Fibroblast of the aortic adventitia (primary cell): ENCODE measurements at places on chromosomes 4 and X.
A peak's percentile ranks its signal among the peaks of the same experiment; 100 is the strongest.

DNA sequence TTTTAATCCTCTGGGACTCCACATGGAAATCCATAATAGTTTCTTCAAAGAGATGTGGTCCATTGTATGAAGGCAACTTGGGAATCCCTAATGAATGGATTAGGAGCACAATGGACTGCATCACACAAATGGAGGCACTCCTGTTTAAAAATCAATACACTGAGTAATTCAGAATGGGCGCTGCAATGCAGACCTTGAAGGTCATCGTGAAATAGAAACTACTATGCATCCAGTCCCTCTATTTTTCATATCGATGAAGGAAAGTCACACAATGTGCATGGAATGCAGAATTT lies 98.8 kb upstream of the EGFL6 start:
- DNase-seq, result no peak

DNA sequence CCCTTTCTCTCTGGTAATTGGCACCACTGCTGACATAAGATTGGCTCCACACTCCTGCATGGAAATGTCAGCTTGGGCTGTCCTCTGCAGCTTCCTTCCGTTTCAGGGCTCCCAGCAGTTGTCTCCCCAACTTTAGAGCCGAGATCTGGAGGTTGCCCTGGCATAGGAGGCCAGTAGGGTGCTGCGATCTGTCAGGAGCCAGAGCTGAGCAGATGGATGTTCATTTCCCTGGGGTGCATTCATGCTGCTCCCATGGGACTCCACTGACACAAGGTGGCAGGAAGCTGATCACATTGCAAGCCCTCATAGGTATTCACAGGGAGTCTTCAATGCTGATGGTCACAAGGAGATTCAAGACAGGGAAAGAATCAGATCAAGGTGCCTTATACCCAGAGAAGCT lies 116.6 kb upstream of the RAI2 start:
- no peak for DNase-seq

- DNase-seq, result no peak
These were observed 143.8 kb downstream of the GPAT3 start for GRCh38 chr4:83679692-83680091.

DNA sequence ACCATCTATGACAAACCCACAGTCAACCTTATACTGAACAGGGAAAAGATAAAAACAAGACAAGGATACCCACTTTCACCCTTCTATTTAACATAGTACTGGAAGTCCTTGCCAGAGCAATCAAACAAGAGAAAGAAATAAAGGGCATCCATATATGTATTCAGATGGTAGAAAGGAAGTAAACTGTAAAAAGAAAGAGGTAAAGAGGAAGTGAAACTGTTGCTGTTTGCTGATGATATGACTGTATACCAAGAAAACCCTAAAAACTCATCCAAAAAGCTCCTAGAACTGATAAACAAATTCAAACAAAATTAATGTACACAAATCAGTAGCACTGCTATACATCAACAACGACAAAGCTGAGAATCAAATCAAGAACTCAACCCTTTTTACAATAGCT lies 538.7 kb upstream of the PABPC4L start:
- DNase-seq, result no peak

GRCh38 chr4:173192375-173193162 lies 24.0 kb downstream of the GALNT7 start:
- DNase-seq, result no peak

GRCh38 chr4:85302756-85303155 lies 172.2 kb upstream of the ARHGAP24 start:
- DNase-seq, result no peak

DNA sequence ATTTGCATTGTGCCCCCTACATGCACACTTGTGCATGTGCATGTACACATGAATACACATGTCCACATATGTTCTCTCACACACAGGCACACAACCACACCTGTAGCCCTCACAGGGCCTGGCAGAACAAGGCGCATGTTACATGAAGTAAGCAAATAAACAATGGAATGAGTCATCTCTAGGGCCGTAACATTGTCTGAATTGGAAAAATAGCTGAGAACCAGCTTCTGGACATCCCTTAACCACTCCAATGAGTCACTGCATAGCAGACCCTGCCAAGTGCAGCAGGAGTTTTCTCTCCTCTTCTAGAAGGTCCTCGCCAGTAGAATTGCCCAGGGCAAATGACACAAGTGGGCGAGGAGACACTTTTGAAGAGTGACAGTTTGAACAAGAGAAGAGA lies 66.1 kb downstream of the MAGEA10 start:
- DNase-seq, result peak; percentile 81

DNA sequence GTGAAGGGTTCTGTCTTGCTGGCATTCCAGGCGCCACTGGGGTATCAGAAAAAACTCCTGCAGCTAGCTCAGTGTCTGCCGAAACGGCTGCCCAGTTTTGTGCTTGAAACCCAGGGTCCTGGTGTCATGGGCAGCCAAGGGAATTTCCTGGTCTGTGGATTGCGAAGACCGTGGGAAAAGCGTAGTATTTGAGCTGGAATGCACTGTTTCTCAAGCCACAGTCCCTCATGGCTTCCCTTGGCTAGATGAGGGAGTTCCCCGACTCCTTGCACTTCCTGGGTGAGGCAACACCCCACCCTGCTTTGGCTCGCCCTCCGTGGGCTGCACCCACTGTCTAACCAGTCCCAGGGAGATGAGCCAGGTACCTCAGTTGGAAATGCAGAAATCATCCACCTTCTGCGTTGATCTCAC lies 40.1 kb downstream of the NOP14 start:
- peak; percentile 39 for DNase-seq

- DNase-seq, result peak; percentile 90
These were observed 13.7 kb downstream of the ADH6 start for GRCh38 chr4:99205153-99205979.

DNA sequence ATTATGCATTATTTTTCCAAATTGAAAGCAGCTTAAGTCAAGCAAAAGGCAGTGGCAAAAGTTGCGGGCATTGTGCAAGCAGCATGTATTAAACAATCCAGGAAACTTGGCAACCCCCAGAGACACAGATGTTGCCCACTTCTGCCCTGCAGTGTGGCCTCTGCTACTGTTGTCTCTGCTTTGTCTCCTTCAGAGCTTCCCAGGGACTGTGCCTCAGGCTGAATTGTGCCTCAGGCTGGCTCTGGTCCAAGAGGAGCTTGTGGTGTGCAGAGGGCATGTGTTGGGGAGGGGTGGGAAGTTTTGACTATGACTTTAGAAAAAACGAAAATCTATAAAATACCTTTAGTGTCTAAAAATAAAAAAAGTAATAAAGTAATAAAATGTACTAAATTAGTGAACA lies 201.4 kb downstream of the CCSER1 start:
- peak; percentile 42 for DNase-seq

DNA sequence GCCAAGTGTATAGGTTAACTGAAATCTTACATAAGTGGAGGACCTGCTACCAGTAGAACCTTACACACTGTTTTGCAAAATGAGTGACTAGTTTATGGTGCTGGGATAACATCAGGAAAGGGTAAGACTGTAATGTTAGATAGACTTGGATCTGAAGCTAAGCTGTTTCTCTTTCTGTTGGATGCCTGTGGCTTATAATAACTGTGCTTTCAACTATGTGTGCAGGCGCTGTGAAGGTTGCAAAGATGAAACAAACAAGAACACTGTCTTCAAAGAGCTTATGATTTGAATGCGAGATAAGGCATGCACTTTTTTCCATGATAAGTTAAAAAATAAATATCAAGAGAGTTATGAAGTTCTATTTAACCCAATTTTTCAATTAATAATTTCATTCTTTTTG lies 34.5 kb upstream of the LCORL start:
- DNase-seq, result no peak

- DNase-seq, result no peak
These were observed 209.6 kb upstream of the MAGEB2 start for GRCh38 chrX:30005813-30006212.

DNA sequence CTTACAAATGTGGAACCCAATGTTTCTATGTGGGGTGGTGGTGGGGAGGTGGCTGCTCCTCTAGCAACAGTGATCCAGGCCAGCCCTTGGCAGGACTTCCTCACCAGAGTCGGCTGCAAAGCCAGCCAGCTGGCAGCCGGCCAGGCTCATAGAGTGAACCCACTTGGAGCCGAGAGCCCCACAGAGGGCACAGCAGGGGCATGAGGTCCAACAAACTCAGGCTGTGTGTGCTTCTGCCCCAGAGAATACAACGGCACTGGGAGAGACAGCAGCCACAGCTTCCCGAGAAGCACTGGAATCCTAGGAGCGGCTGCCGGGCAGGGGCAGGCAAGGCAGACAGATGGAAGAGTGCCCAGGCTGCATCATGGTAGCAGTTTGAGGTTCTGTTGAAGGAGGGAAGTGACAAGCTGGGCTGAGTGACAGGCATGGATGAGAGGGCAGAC lies 23.5 kb upstream of the SOWAHD start:
- no peak for DNase-seq

- peak; percentile 82 for DNase-seq
These were observed 531 bp downstream of the CAMK2D start for GRCh38 chr4:113760795-113761619.

GRCh38 chr4:133270021-133270570 lies 121.0 kb downstream of the PCDH10 start:
- DNase-seq, result peak; percentile 0

DNA sequence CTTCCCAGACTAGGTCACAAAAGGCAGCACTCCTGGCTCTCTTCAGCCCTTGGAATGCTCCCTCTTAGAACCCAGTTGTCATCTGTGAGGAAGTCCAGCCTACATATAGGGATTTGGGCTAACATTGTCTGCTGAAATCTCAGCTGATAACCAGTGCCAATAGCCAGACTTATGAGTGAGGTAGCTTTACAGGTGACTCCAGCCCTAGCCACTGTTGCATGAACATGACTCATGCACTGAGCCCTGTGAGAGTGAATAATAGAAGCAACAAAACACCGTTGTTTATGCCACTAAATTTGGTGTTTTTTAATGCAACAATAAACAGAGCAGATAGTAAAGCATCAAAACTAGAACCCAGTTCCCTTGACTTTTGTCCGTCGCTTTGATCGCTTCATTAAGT lies 433.2 kb downstream of the STIM2 start:
- DNase-seq, result no peak

- no peak for DNase-seq
These were observed 89.1 kb downstream of the MID1IP1 start for GRCh38 chrX:38890326-38890725.

- no peak for DNase-seq
These were observed 18.6 kb upstream of the SH3TC1 start for GRCh38 chr4:8180310-8181093.

DNA sequence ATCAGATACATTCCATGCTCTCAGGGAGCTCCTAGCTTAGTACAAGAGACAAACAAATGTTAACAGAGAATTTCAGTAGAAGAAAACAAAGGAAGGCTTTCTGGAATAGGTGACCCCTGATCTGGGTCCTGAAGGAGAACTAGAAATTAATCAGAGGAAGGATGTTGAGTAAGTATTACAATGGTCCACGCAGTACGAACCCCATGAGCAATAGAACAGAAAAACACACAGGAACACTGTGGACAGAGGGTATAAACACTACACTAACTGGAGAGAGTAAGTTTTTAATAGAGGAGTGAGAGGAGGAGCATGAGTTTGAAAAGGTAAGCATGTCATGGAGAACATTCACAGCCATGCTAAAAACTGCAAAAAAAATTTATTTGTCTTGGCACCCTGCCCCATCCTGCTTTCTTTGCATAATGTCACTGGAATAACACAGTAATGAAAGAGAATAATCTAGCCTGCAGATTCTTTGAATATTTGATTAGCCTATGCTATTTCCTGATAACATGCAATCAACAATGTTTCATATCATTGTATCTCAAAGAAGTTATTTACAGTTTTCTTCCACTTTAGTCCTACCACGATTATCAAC lies 140.3 kb upstream of the ZXDB start:
- DNase-seq, result no peak

DNA sequence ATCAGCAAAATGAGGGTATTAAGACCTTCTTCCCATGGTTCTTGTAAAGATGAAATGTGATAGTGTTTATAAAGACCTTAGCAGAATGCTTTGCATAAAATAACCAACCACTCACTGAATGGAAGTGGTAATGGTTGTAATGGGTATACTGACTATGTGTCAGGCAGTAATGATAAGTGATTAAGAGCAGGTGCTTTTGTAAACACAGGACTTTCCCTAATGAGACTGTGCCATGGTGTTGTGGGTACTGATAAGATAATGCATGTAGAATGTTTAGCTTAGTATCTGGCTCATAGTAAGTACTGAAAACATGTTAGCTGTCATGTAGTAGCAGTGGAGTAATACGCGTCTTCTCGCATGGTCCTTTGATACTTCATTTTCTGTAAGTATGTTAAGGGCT lies 6.9 kb downstream of the LSM6 start:
- no peak for DNase-seq

GRCh38 chr4:156545003-156545785 lies 426.4 kb downstream of the PDGFC start:
- DNase-seq, result peak; percentile 84

- DNase-seq, result no peak
These were observed 12.7 kb upstream of the HHIP start for GRCh38 chr4:144633215-144633614.

- DNase-seq, result no peak
These were observed 142.6 kb upstream of the LEF1 start for GRCh38 chr4:108311313-108311712.

DNA sequence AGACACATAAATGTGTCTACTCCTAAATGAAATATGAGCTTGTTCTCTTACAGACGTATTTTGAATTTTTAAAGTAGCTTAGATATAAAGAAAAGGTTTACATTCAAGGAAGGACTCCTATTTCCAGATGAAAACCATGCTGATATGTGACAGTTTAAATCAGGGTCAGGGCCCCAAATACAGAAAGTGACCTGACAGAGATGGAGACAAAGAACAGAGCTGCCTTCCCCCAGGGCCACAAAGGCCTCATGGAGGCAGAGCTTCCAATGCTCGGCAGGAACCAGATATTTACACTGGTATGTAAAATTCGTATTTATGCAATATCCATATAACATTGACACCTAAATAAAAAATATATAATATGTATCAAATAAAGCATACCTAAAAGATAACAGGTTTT lies 124.0 kb downstream of the PRDM5 start:
- no peak for DNase-seq

GRCh38 chr4:102778720-102779119 lies 18.0 kb upstream of the MANBA start:
- DNase-seq, result no peak

DNA sequence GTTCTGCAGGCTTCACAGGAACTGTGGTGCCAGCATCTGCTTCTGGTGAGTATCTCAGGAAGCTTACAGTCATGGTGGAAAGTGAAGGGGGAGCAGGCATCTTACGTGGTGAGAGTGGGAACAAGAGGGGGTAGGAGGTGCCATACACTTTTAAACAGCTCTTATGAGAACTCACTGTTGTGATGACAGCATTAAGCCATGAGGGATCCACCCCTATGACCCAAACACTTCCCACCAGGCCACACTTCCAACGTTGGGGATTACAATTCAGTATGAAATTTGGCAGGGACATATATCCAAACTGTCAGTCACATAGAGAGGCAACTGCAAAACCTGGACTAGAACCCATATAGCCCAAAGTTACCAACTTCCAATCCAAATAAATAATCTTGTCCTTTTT lies 43.1 kb upstream of the ZCCHC12 start:
- peak; percentile 22 for DNase-seq

DNA sequence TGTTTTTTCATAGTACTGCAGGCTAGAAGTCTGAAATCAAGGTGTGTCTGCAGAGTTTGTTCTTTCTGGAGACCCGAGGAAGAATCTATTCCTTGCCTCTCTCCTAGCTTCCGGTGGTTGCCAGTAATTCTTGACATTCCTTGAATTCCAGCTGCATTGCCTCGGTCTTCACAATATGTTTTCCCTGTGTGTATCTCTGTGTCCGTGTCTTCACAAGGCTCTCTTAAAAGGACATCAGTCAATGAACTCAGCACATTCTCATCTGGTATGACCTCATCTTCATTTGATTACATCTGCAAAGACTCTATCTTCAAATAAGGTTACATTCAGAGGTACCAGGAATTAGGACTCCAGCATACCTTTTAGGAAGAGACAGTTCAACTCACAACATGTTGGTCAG lies 163.4 kb downstream of the BANK1 start:
- DNase-seq, result peak; percentile 54
